ENCODE measurements at places on chromosomes 2 and 18. TPM values are rescaled to one million over a fixed set of nuclear protein-coding genes. Genes with fewer than 3 reads are reported as not detected.

FAP gene
- total RNA-seq = 27.6 TPM

DNA sequence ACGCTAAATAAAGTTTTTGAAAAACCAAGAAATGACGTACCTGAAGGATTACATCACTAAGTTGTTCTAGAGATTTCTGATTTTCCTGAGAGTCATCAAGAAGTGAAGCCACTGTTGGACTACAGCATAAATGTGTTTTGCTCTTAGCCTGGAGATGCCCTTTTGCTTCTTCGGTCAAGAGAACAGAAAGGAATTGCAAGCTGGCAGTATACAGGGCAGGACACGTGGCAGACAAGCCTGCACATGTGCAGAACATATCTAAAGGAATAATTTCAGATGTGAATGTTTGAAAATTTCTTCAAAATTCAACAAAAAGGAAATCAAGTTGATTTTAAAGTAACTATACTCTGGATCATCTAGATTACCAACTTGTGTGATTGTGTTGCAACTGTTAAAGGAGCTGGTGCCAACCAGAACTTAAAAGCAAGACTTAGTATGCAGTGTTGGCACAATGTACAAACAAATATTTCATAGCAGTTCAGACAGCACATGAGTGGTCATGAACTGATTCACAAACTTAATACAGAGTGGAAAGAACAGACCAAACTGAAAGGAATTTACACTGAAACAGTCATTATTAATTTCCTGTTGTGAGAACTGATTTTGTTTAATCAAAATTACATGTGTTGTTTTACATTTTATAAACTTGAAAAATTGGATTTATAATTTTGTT is 100.4 kb upstream of the CD226 start:
- no peaks in the 10 kb centered on the region for H3K4me1 ChIP-seq
- no peak overlapping the region for H3K27ac ChIP-seq
- no peaks in the 10 kb centered on the region for H3K27me3 ChIP-seq
- DNase-seq = no peak
- no peaks in the 10 kb centered on the region for H3K36me3 ChIP-seq

GRCh38 chr2:80467262-80467811 is 162.8 kb upstream of the LRRTM1 start:
- no peaks in the 10 kb centered on the region for H3K36me3 ChIP-seq
- H3K27ac ChIP-seq = no peak overlapping the region
- DNase-seq = no peak
- no peak overlapping the region for H3K4me3 ChIP-seq
- no peaks in the 10 kb centered on the region for H3K27me3 ChIP-seq
- H3K4me1 ChIP-seq = no peaks in the 10 kb centered on the region

- H3K27me3 ChIP-seq = no peaks in the 10 kb centered on the region
- no peak overlapping the region for H3K4me3 ChIP-seq
- DNase-seq = peak; percentile 22
- H3K36me3 ChIP-seq = no peaks in the 10 kb centered on the region
- no peak overlapping the region for H3K27ac ChIP-seq
- H3K4me1 ChIP-seq = peaks cover 23% of the 10 kb centered on the region
Measured at GRCh38 chr2:216339456-216340279, 32.6 kb downstream of the MARCHF4 start.

DNA sequence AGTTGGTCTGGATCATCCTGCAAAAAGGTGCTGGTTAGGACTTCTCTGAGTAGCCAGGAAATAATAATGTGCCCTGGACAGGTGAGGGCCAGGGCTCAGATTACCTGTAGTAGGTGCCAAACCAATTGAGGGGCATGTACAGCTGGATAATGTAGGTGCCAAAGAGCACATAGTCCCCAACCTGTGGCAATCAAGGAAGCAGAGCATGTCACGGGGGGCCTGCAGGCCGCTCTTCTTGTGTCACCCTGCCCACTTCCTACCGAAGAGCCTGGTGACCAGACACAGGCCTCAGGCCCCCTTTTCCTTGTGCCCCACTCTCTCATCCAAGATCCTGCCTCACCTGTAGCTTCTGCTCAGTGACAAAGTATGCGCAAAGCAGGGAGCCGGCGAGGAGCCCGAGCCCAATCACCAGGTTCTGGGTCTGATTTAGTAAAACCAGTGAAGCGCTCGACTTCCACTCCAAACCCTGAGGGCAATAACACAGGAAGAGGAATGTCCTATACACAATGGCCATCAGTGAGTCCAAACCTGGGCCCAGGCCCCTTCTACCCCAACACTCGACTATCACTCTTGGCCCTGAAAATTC is 5.2 kb downstream of the ABCB6 start:
- peaks cover 28% of the 10 kb centered on the region for H3K4me1 ChIP-seq
- no peak overlapping the region for H3K27ac ChIP-seq
- H3K27me3 ChIP-seq = no peaks in the 10 kb centered on the region
- no peak overlapping the region for H3K4me3 ChIP-seq
- H3K36me3 ChIP-seq = peaks cover 72% of the 10 kb centered on the region
- no peak for DNase-seq

DNA sequence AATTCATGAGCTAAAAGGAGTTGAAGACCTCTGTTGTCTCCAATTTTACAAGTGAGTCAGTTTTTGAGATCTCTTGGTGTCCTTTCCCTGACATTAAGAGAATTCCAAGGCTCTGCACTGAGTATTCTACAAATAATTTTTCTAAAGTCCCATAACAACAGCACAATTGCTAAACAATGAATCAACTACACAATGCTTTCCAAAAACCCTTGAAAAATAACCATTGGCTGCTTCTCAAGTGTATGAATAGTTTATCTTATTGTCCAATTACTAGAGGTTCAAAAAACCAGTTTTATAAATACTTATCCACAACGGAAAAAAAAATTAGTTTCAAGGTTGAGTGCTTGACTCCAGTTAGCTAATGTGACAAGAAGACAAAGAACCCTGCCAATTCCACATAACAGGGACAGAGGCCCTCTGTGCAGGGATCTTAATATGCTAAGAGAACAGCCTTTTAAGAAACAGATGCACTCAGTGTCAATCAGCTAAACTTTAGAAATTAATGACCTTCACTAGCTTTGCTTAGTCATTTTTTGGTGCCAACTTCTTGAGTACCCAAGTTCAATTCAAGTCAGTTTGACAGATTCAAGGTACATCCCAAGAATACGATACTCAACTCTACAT is 266.6 kb upstream of the CYP26B1 start:
- DNase-seq = no peak
- no peaks in the 10 kb centered on the region for H3K36me3 ChIP-seq
- no peak overlapping the region for H3K4me3 ChIP-seq
- no peaks in the 10 kb centered on the region for H3K27me3 ChIP-seq

GRCh38 chr2:226151157-226151556 is 648.5 kb downstream of the IRS1 start:
- H3K4me1 ChIP-seq = no peaks in the 10 kb centered on the region
- H3K27ac ChIP-seq = no peak overlapping the region

TCF23 gene
- total RNA-seq = 0.06 TPM

DSG2 gene
- total RNA-seq = 34.2 TPM

SLC38A11 gene
- total RNA-seq = 3.1 TPM

GRCh38 chr18:69590150-69590549 is 189.5 kb downstream of the DOK6 start:
- no peak for DNase-seq
- H3K27ac ChIP-seq = no peak overlapping the region
- H3K4me1 ChIP-seq = peaks cover 4% of the 10 kb centered on the region
- H3K27me3 ChIP-seq = no peaks in the 10 kb centered on the region

GRCh38 chr2:44949329-44950151 is 8.0 kb downstream of the SIX3 start:
- peaks cover 37% of the 10 kb centered on the region for H3K4me1 ChIP-seq
- H3K27me3 ChIP-seq = peaks cover 100% of the 10 kb centered on the region
- H3K36me3 ChIP-seq = no peaks in the 10 kb centered on the region
- H3K27ac ChIP-seq = no peak overlapping the region
- H3K4me3 ChIP-seq = no peak overlapping the region

DSG1 gene
- 0.20 TPM for total RNA-seq

ALLC gene
- total RNA-seq = 8.2 TPM

TOGARAM2 gene
- total RNA-seq = 1.3 TPM

GRCh38 chr2:230794497-230794896 is 70.2 kb upstream of the ITM2C start:
- no peak overlapping the region for H3K4me3 ChIP-seq
- H3K4me1 ChIP-seq = no peaks in the 10 kb centered on the region
- H3K27ac ChIP-seq = no peak overlapping the region

DNA sequence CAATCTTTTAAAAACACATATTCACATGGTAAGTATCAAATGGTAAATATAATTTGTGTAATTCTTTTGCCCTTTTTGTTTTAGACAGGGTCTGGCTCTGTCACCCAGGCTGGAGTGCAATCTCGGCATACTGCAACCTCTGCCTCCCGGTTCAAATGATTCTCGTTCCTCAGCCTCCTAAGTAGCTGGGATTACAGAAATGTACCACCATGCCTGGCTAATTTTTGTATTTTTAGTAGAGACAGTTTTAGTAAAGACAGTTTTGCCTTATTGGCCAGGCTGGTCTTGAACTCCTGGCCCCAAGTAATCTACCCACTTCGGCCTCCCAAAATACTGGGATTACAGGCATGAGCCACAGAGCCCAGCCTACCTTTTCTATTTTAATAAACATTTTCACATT is 182.2 kb downstream of the MYCN start:
- no peak for DNase-seq
- H3K27ac ChIP-seq = no peak overlapping the region
- no peaks in the 10 kb centered on the region for H3K27me3 ChIP-seq
- peaks cover 21% of the 10 kb centered on the region for H3K4me1 ChIP-seq

GRCh38 chr2:179440642-179441251 is 176.1 kb upstream of the SESTD1 start:
- H3K27me3 ChIP-seq = no peaks in the 10 kb centered on the region
- H3K4me1 ChIP-seq = no peaks in the 10 kb centered on the region
- no peaks in the 10 kb centered on the region for H3K36me3 ChIP-seq
- H3K27ac ChIP-seq = no peak overlapping the region
- DNase-seq = peak; percentile 52

LRRC30 gene
- total RNA-seq = not detected

DNA sequence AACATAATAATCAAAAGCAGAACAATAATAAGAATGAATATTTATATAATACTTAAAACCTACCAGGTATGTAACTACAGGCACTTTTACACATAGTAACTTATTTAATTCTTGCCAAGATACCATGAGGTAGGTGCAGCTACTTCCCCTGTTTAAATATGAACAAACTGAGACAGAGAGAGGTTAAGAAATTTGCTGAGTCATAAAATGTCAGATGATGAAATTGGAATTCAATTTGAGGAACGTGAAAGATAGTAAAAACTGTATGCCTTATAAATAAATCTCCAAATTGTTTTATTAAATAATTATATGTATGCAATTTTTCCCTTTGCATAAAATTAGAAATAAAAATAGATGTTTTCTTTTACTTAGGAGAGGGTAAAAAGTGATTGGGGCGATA is 1103.3 kb upstream of the NRXN1 start:
- DNase-seq = no peak
- H3K4me3 ChIP-seq = no peak overlapping the region
- H3K36me3 ChIP-seq = no peaks in the 10 kb centered on the region
- no peaks in the 10 kb centered on the region for H3K27me3 ChIP-seq
- no peaks in the 10 kb centered on the region for H3K4me1 ChIP-seq

- H3K36me3 ChIP-seq = no peaks in the 10 kb centered on the region
- DNase-seq = peak; percentile 44
- no peak overlapping the region for H3K4me3 ChIP-seq
- H3K27ac ChIP-seq = no peak overlapping the region
- no peaks in the 10 kb centered on the region for H3K27me3 ChIP-seq
Measured at GRCh38 chr2:136932700-136933099, 167.4 kb downstream of the THSD7B start.

- H3K27ac ChIP-seq = no peak overlapping the region
- H3K4me3 ChIP-seq = no peak overlapping the region
- no peak for DNase-seq
- no peaks in the 10 kb centered on the region for H3K27me3 ChIP-seq
- H3K4me1 ChIP-seq = no peaks in the 10 kb centered on the region
Measured at GRCh38 chr18:22657619-22658018, 239.9 kb upstream of the CTAGE1 start.

- no peaks in the 10 kb centered on the region for H3K36me3 ChIP-seq
- no peak overlapping the region for H3K4me3 ChIP-seq
- no peak for DNase-seq
Measured at GRCh38 chr2:9696731-9697130, 65.9 kb upstream of the YWHAQ start.

DNA sequence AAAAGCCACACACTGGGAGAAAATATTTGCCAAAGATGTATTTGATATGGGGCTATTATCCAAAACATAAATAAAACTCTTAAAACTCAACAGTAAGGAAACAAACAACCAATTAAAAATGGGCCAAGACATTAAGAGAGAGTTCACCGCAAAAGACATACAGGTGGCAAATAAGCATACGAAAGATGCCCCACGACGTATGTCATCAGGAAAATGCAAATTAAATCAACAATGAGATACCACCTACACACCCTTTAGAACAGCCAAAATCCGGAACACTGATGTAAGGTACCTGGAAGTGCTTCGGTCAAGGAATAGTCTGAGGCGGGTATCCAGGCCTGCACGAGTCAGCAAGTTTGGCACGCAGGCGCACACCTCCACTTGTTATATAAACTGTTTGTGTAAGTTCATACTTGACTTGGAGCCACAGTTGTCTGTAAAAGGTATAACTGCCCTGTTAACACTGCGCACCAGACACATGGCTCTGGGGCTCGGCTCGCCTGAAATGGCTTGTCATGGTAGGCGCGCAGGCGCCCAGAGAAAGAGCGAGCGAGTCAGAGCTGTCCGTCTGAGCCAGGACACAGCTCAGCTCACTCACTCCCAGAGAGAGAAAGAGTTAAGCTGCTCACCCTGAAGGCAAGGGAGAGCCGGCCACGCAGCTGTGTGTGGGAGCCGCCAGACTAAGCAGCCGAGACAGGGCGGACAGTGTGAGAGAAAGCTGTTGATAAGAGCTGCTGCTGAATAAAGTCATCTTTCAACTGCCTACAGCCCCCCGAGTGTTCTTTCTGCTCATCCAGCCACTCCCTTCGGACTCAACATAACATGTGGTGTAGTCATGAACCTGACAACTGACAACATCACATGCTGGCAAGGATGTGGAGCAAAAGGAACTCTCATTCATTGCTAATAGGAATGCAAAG is 87.3 kb downstream of the HNRNPLL start:
- H3K36me3 ChIP-seq = no peaks in the 10 kb centered on the region
- H3K27ac ChIP-seq = peak overlapping the region; percentile 47
- no peaks in the 10 kb centered on the region for H3K27me3 ChIP-seq
- peaks cover 4% of the 10 kb centered on the region for H3K4me1 ChIP-seq
- no peak overlapping the region for H3K4me3 ChIP-seq

GRCh38 chr2:11093467-11093866 is 61.8 kb upstream of the SLC66A3 start:
- H3K4me1 ChIP-seq = peaks cover 4% of the 10 kb centered on the region
- no peaks in the 10 kb centered on the region for H3K36me3 ChIP-seq
- H3K4me3 ChIP-seq = no peak overlapping the region
- no peak overlapping the region for H3K27ac ChIP-seq
- H3K27me3 ChIP-seq = no peaks in the 10 kb centered on the region
- no peak for DNase-seq

ACMSD gene
- total RNA-seq = not detected

CCDC138 gene
- 29.3 TPM for total RNA-seq

FOXI3 gene
- 0.10 TPM for total RNA-seq

CYRIA gene
- 44.0 TPM for total RNA-seq
